ENCODE measurements at places on chromosomes 13 and 19. TPM values are rescaled to one million over a fixed set of nuclear protein-coding genes. Genes with fewer than 3 reads are reported as not detected.

DNA sequence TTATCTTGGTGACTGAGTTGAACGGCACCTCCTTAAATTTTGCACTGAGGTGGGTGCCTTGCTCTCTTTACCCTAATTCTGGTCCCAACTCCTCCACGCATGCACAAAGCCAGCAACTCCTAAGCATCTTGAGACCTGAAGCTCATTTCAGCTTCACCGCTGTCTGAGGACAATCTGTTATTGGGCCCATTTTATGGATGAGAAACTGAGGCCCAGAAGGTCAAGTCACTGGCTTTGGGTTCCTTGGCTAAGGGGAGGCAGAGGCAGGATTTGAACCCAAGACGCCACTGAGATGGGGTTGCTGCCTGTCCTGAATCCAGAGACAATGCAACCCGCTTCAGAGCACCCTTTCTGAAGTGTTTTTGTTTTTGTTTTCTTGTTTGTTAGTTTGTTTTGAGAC lies 22.7 kb downstream of the TINCR start:
- no peak for DNase-seq

- DNase-seq, result no peak
These were observed 5.4 kb downstream of the DDX39A start for GRCh38 chr19:14413693-14414181.

APOC1 gene
- polyA plus RNA-seq, result 16.7 TPM

WDR87 gene
- polyA plus RNA-seq, result not detected

DNA sequence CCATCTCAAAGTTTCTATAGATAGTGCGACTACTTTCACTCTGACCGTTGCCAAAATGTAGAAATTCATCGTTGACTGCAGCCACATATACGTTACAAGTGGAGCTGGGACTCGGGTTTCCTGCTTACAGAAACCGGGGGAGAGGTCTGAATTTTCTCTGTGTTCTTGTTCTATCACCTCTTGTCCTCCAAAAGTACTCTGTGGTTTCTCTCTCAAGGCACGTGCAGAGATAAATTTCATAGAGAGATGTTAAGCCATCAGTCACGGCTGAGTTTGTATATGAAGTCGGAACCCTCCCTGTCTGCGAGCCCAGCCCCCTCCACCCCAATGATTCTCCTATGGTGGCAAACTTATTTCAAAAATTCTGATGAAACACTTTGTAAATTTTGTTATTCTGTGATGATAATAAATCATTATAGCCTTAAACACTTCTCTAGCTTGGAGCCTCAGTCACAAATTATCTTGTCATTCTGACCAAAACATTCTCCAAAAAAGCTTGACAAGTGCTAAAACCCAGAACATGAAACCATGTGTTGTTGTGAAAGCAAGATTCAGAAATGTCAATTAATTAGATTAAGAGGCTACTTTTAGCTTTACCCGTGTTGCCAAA lies 87.5 kb downstream of the TSHZ3 start:
- peak; percentile 25 for DNase-seq

- peak; percentile 76 for DNase-seq
These were observed 24.0 kb downstream of the SLC8A2 start for GRCh38 chr19:47447470-47448359.

NOTCH3 gene
- 15.1 TPM for polyA plus RNA-seq

DNA sequence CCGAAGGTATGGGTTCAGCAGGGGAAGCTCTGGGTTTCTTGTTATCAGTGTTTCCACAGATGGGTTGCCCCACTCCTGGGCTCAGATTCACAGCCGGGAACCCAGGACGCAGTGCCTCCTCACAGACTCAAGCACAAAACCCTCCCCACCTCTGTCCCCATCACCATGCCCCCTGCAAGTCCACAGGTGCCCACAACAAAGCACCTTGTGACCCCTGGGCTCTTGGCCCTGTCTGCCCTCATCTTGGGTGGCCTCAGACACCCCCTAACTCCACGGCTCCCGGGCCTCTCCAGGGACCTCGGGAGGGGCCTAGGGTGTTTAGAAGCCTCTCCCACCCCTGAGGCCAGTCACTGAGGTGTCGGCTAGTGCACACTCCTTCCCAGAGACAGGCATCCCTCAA lies 231.7 kb downstream of the TUBA3C start:
- no peak for DNase-seq

- DNase-seq, result no peak
These were observed 379.3 kb upstream of the SGCG start for GRCh38 chr13:22801402-22802003.

MBD3L2 gene
- polyA plus RNA-seq, result not detected

DNA sequence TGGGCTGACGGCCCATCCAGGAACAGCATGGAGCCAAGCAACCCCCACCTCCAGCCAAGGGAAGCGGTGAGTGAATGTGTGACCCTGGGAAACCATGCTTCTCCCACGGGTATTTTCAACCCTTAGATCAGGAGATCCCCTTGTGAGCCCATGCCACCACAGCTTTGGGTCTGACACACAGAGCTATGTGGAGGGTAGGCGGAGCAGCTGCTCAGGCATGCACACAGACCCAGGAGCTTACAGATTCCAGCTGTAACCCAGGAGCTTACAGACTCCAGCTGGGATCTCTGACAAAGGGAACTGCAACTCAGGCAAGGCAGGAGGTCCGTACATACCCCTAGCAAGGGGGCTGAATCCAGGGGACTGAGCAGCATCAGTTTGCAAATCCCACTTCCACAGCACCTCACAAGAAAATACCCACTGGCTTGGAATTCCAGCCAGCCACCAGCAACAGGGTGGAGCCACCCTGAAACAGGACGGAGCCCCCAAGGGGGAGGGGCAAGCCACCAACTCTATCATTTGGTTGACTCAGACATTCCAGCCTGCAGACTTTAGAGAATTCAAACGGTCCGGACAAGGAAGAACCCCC lies 40.8 kb upstream of the RFXAP start:
- DNase-seq, result peak; percentile 81

- no peak for DNase-seq
These were observed 7.0 kb upstream of the WBP4 start for GRCh38 chr13:41054212-41054877.

- no peak for DNase-seq
These were observed 22.8 kb upstream of the SIGLEC11 start for GRCh38 chr19:49983645-49984229.

GRCh38 chr13:76522083-76522755 lies 364.0 kb downstream of the KCTD12 start:
- no peak for DNase-seq

RNF17 gene
- polyA plus RNA-seq, result not detected

DNA sequence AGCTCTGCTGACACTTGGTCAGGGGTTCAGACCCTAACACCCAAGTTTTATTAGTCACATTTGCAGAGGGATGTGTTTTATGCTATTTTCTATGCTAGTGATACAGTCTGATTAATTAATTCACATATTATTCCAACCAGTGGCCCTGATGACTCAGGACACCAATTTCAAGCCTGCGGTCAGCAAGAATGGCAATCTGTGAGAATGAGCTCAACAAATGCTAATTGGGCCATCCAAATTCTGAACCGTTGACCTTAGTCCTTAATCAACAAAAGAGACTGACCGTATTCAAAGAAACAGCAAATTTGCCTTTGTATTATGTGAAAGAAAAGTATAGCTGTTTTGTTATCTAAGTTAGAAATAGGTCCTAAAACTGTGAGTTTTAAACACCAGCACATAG lies 9.6 kb upstream of the KL start:
- DNase-seq, result no peak

ITGBL1 gene
- polyA plus RNA-seq, result 1.4 TPM

DNA sequence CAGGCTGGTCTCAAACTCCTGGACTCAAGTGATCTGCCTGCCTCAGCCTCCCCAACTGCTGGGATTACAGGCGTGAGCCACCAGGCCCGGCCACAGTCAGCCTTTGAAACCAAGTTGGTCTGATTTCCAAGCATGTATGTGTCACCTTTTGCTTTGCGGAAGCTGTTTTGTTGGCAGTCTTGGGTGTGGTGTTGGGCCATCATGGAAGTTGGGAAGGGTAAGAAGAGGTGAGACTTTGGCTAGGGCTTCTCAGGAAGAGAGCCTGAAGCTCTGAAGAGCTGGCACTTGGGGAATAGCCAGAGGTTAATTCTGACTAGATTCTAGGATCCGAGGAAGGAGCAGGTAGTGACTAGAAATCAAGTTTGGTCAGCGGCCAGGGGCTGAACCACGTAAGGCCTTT lies 2.8 kb downstream of the RSPH6A start:
- DNase-seq, result no peak

- no peak for DNase-seq
These were observed 12.3 kb upstream of the INTS6 start for GRCh38 chr13:51465124-51465523.

ATP7B gene
- polyA plus RNA-seq, result 2.0 TPM

ZNF730 gene
- not detected for polyA plus RNA-seq

GRCh38 chr13:20441056-20441455 lies 84.6 kb downstream of the CRYL1 start:
- DNase-seq, result no peak

MEF2B gene
- 0.47 TPM for polyA plus RNA-seq

EPSTI1 gene
- 11.2 TPM for polyA plus RNA-seq

GRCh38 chr13:72489751-72490150 lies 237.7 kb downstream of the MZT1 start:
- DNase-seq, result no peak

DNA sequence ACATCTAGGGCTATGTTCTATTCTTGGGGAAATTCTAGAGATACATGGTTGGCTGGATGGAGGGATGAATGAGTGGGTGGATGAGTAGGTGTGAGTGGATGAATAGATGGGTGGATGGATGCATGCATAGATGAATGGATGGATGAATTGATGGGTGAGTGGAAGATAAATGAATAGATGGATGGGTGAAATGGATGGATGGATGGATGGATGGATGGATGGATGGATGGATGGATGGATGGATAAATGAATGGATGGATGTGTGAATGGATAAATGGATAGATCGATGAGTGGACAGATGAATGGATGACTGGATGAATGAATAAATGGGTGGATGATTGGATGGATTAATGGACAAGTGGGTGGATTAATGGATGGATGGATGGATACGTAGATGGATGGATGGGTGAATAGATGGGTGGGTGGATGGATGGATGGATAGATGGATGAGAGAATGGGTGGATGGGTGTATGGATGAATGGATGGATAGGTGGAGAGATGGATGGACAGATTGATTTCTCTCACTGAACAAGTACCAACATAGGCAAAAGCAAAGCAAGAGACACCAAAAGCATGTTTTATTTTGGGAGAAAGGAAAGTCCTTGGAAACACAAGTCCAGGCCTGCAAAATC lies 143.2 kb downstream of the TSHZ3 start:
- no peak for DNase-seq

- no peak for DNase-seq
These were observed 5.8 kb downstream of the CEBPG start for GRCh38 chr19:33379151-33379829.

GRCh38 chr19:8530061-8530679 lies 16.2 kb upstream of the ZNF414 start:
- DNase-seq, result no peak

GRCh38 chr13:58598241-58598640 lies 966.7 kb downstream of the PCDH17 start:
- DNase-seq, result no peak

Measured in kidney (tissue), 22 donors.